Tibial nerve (tissue), 4 donors: ENCODE measurements at places on chromosomes 11 and 22. TPM values are rescaled to one million over a fixed set of nuclear protein-coding genes. Genes with fewer than 3 reads are reported as not detected.

Gene FLRT1
- total RNA-seq, result 0.39 TPM

Gene ADAMTS8
- 0.66 TPM for total RNA-seq

Gene TREH
- not detected for total RNA-seq

Gene KRTAP5-7
- not detected for total RNA-seq

Gene NXPE1
- total RNA-seq, result not detected

Gene NCR3LG1
- total RNA-seq, result 2.2 TPM

Gene CRYBB2
- not detected for total RNA-seq

Gene TUBGCP6
- 72.2 TPM for total RNA-seq

Gene ZP1
- not detected for total RNA-seq

Gene TRPM5
- total RNA-seq, result not detected

Gene PRR33
- total RNA-seq, result not detected

Gene POU2AF2
- total RNA-seq, result 2.4 TPM

- no peak for DNase-seq
Observed at GRCh38 chr22:19849835-19850762, 4.6 kb downstream of the GNB1L start.

- no peak for DNase-seq
Observed at GRCh38 chr11:84847842-84848241, 779.3 kb downstream of the DLG2 start.

GRCh38 chr22:19430890-19431541 lies 517 bp downstream of the HIRA start:
- DNase-seq, result no peak

DNA sequence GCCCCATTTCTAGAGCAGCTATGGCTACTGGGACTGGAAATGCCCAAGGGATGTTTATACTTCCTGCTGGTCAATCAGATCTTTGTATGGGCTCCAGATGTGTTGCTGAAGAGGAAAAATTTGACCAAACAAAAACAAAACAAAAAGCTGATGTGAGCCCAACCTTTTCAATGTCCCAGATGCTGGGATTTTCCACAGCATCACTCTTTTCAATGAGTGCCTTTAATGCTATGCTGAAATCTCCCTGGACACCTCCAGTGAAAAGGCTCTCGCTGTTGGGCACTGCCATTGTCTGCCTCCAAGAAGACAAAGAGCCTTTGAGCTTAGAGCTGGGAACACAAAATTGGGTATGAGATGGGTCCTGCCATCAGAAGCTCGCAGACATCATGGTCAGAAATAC lies 671.9 kb downstream of the NTM start:
- DNase-seq, result no peak

GRCh38 chr22:36743011-36743410 lies 32.9 kb downstream of the IFT27 start:
- no peak for DNase-seq

- DNase-seq, result no peak
Observed at GRCh38 chr11:85277693-85278092, 349.5 kb downstream of the DLG2 start.

GRCh38 chr11:133548641-133549040 lies 16.3 kb upstream of the OPCML start:
- DNase-seq, result no peak

DNA sequence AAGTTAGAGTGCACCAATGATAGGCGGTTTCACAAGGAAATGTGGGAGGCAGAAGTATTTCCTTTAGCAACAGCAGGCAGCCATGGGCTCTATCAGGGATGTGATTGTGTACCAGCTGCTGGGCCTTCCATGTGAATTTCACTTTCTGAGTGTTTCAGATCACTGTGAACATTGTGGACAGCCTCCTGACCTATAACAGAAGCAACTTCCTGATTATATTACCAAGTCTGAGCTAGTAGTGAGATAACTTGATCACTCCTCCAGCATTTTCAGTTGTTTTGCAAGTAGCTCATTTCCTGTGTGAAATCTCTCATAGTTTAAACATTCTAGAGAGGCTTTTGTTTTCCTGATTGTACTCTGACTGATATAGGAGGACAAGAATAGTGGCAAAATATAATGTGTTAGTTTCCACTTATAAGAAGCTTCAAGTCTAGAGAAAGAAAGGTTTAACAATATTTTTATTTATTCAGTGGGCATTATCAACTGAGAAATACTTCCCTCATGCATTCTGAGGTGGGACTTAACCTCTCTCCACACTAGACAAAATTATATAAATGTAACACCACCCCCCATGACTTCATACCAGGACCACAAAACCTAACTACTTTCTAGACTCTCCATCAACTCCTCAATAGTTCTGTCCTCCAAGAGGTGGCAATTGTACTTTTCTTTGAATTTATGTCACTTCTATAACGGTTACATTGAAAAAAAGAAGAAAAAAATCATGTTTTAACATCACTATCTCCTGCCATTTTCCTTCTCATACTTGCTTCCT lies 184.2 kb upstream of the LUZP2 start:
- DNase-seq, result no peak

GRCh38 chr11:104324276-104324675 lies 160.3 kb upstream of the PDGFD start:
- no peak for DNase-seq

- peak; percentile 39 for DNase-seq
Observed at GRCh38 chr22:18091916-18092526, 14.2 kb downstream of the PEX26 start.

- no peak for DNase-seq
Observed at GRCh38 chr11:30503156-30503555, 83.0 kb downstream of the MPPED2 start.

DNA sequence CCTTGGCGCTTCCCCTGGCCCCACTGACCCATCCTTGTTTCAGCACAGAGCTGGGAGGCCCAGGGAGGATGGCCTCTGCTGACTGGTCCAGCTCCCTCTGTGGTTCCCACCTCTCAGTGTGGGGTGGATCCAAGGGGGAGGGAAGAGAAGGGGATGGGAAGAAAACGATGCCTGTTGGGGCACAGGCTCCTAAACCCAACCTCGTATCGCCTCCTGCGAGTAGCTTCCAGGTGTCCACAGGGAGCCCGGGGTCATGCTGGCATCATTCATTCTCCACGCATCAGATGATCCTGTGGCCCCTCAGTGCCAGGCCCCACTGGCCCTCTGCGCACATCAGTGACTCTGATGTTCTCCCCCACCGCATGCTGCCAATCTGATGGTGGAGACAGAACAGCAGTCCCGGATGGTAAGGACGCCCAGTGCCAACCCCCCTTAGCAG lies 5.1 kb downstream of the MYEOV start:
- no peak for DNase-seq

- DNase-seq, result no peak
Observed at GRCh38 chr22:25525376-25525775, 39.1 kb upstream of the GRK3 start.

DNA sequence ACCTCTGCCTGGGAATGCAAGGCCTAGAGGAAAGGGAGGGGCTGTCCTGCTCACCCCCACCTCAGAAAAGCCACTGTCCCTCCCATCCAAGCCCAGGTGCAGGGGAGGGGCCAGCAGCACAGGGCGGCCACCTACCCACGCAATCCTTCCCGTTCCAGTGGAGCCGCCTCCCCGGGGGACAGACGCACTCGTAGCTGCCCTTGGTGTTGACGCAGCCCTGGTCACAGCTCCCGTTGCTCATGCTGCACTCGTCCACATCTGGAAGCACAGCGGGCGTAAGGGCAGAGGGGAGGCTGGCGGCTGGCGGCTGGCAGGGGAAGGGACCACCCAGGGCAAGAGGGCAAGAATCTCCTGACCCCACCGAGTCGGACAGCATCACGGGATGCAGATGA lies 40.3 kb upstream of the TTLL12 start:
- DNase-seq, result peak; percentile 58

DNA sequence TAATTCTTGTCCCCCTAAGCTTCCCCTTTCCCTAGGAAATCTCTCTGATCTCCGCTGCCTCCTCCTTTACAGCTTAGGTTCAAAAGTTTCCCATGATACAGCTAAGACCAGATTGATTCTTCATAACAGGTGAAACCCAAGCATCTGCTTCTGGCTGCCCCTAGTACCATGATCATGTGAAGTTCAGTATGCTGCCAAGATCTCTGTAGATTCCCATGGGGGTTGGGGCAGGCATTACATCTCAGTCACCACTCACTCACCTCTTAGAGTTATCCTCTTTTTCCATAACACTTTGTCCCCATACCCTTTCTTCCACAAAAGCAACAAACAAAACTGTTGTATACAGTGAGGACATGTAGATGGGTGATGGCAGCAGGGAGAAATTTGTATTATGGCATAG lies 44.0 kb downstream of the RRP8 start:
- no peak for DNase-seq

DNA sequence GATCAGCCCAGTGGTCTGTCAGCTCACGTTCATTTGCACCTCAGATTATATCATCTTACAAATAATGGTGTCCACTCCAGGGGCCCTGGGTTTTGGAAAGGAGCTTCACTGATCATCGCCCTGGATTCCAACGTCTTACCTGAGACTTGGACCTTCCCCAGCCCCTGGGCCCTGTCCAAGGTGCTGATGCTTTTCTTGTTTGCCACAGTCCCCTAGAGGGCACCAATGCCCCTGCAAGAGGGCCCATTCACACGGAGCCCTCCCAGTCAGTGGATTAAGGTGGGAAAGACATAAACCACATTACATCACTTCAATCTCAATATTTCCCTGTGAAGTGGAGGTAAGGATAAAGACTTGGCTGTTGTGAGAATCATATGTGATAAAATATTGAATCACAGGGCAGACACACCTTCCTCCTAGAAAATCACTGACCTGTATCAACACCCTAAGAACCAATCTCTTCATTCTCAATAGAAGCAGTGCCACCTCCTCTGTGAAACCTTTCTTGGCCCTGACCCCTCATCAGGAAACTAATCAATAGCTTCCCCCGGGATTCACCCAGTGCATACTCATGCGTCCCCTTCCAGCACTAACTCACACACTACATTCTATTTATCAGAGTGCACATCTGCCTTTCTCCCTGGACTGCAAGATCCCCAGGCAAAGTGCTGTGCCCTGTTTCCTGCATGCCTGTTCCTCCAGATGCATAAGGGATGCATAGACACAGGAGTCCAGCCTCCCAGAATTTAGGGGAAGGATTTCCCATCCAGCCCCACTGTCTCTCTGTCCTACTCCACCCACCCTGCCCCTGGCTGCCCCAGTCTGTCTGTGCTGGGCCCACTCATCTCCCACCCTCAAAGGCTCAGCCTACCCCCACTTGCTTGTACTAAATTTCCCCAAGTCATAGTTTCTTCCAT lies 167.0 kb downstream of the BUD13 start:
- no peak for DNase-seq

DNA sequence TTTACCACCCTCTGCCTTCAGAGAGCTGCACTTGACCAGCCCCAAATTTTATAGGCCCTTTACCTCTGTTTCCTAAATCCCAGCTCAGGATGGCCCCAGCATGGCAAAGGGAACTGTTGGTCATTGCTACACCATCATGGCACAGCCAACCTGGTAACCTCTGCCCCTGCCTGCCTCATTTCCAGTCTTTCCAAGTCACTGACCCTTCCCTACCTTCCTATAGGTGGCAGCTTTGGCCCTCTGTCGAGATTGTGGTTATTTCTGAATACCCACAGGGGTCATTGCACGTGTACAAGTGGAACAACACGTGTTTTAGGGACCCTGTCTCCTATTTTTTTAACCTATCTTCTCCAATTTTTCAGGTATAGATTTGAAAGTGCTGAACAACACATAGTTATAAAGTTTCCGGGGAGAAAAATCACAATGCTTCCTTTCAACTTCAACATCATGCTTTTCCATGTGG lies 2.8 kb downstream of the GALNT18 start:
- DNase-seq, result no peak

DNA sequence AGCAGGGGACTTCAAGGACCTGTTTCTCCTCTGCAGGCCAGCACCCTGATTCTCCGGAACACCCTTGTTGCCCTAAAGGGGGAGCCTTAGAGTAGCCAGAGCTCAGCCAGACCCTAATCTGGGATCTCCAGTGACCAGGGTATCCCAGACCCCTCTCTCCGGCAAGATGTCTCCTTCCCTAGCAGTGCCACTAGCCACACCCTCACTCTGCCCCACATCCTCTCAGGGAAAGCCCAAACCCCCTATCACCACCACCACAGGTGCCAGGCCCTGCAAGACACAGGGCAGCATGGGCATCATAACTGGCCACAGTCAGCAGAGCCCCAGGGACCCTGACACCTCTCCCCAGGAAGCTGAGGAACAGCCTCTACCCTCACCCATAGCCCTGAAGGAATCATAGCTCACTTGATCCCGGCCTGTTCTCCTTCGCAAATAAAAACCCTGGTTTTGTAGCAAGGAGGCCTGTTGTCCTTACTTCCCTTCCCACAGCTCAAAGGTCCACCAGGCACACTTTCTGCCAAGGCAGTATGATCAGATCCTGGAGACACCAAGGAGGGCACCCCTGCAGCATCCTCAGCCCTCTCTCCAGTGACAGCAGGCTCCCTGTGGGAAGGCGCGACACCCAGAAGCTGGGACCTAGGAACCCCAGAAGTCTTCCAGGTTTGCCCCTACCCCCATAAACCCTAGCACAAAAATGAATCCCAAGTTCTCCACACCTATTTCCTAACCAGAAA lies 4.6 kb downstream of the CFL1 start:
- no peak for DNase-seq

- no peak for DNase-seq
Observed at GRCh38 chr11:63132985-63133775, 10.8 kb downstream of the SLC22A24 start.

DNA sequence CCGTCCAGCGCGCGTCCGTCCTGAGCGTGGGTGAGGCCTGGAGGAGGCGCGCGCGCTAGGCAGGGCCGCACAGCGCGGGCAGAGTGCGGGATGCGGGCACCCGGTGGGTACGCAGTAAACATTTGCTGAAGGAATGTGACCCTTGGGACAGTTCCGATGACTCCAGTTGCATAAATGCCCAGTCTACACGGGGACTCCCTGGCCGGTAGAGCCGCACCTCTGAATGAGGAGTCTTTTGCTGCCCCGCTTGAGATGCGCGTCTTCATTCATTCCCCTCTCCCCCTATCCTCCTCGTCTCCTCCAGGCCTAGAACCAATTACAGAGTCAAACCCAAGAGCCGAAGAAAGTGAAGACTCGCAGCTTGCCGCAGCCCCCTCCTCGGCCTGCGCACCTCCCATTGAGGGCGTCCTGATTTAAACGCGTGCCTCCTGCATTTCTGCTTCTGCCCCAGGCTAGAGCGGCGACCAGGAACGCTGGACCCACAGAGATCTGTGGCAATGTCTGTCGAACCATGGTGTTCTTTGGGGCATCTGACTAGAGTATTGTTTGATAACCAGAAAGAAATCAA lies 729 bp upstream of the CHKB start:
- no peak for DNase-seq

- no peak for DNase-seq
Observed at GRCh38 chr11:1060852-1061616, 13.6 kb upstream of the MUC2 start.

- no peak for DNase-seq
Observed at GRCh38 chr11:6703247-6704063, 20.3 kb upstream of the MRPL17 start.

DNA sequence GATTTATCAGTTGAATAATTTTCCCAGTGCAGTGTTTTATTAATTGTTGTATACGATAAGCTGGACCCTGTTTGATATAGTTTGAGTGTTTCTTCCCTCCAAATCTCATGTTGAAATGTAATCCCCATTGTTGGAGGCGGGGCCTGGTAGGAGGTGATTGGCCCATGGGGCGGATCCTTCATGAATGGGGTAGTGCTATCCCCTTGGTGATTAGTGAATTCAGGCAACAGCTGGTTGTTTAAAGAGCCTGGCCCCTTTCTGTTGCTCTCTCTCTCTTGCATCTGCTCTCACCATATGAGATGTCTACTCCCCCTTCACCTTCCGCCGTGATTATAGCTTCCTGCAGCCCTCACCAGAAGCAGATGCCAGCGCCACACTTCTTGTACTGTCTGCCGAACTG lies 1.5 kb downstream of the OR5A1 start:
- DNase-seq, result no peak

- DNase-seq, result no peak
Observed at GRCh38 chr11:119714590-119714989, 14.4 kb downstream of the NECTIN1 start.

- DNase-seq, result no peak
Observed at GRCh38 chr11:70933981-70934583, 318.3 kb downstream of the SHANK2 start.
